Activated T-helper 1 cell treated with anti-CD3 and anti-CD28 coated beads, Interleukin-2, amount 50 U/mL, for 16 hours (primary cell): ENCODE measurements at places on chromosomes 12 and 14.

- no peak for DNase-seq
These were observed 226.9 kb upstream of the ARID2 start for GRCh38 chr12:45502481-45503128.

DNA sequence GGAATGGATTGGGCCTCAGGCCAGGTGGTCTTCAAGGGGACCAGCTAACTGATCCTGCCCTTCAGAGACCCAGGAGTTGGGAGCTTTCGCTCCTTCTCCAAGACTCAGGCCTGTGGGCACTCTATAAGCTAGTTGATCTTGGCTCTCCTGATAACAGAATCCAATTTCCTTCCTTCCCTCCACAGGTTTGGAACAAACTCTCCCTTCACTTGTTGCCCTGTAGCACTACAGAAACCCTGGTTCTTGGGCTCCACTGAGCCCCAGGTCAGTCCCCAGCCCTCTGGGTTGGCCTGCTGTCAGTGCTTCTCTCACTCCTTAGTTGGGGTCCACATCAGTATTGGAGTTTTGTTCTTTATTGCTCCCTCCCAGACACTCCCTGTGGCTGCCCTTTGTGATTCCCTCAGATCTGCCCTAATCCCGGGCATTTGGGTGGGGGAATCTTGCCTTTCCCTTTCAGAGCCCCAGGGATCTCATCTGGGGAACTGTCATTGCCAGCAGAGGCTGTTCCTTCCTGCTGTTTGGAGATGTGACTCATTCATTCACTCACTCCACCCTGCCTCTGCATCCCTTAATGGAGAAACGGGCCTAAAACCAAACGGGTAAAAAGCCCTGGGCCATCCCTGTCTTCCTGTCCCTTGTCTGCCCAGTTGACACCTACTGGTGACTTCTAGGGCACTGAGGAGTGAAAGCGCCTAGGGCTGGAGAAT is 4.4 kb upstream of the GPD1 start:
- no peak for DNase-seq

- no peak for DNase-seq
These were observed 23.2 kb upstream of the MEG3 start for GRCh38 chr14:100802766-100803165.

- DNase-seq, result no peak
These were observed 169.2 kb downstream of the PAWR start for GRCh38 chr12:79521576-79521975.

DNA sequence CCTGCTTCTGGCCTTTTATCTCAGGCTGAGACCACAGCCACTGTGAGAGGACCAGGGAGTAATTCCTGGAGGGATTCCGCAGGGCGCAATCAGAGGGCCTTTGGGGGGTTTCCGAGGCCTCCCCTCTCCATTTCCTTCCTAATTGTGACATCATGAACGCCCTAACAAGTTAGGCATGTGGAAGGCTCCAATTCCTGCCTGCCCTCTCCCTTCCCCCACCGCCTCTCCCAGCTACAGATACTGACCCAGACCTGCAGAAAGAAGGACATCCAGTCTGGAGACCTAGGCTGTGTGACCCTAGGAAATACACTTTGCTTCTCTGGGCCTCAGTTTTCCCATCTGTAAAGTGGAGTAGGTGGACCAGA is 637.9 kb downstream of the MED13L start:
- no peak for DNase-seq

GRCh38 chr14:28294834-28295440 is 471.6 kb upstream of the FOXG1 start:
- no peak for DNase-seq

DNA sequence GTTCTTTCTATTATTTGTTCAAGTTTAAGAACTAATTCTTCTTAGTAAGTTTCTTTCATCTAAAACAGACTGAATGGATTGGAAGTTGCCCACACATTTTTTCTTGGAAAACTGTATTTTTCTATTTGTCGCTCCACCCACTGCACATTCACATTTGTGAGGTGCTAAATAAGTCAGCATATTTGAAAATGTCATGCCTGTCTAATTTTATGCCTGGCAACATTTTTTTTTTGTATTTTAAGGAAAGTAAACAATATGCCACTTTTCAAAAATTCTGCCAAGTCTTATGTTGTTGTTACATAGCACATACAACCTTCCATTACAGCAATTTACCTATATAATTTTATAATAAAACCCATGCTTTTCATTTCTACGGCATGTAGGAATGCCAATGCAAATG is 112.7 kb upstream of the PTPRB start:
- no peak for DNase-seq

- DNase-seq, result no peak
These were observed 95.2 kb upstream of the FOXG1 start for GRCh38 chr14:28671425-28671824.

- DNase-seq, result no peak
These were observed 497.8 kb downstream of the NAV3 start for GRCh38 chr12:78328524-78328923.

DNA sequence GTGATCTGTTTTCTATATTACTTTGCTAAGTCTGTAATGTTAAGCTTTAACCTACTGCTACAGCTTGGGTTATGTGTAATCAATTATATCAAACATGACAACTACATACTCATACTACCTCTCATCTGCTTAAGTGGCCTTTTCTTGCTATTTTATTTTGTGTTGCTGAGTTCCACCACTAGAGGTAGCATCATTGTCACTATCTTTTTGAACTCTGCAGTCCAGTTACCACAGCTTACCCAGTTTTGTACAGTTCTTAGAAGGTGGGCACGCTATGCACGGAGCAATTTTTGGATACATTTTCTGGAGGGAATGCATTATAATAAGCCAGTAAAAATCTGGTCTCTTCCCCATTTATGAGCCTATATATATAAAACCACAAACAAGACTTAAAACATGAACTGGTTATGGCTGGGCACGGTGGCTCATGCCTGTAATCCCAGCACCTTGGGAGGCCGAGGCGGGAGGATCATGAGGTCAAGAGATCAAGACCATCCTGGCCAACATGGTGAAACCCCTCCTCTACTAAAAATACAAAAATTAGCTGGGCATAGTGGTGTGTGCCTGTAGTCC is 48.5 kb downstream of the SAV1 start:
- no peak for DNase-seq

DNA sequence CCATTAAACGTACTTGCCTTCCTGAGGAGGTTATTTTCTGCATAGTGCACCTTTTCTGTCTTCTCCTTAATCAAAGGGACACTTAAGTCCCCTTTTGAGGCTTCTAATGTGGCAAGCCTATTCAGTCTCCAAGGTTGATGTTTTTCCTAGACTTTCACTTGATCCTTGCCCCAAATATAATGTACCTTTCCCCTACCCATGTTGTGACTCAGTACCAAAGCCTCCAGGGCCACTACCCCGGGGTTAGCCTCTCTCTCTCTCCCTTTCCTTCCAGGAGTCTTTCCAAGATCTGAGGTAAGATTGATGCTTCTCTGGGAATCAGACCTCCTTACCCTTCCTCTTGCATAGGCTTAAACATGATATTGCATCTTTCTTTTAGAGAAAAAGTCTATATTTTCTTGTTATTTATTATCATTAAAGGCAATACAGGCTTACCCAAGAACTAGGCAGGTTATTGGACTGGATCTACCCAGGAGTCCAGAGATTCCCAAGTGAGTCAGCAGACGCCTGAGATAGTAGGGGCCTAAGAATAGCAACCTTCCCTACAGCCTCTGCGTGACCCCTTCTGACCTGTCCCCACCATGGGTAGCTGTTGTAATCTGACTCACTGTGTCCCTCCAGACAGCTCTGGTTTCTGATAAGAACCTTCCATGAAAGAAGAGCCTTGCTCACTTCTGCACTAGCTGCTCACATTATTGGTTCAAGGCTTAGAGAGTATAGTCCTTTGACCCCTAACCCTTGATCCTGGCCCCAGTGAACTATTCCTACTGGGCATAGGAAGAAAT is 172.9 kb downstream of the ZFP36L1 start:
- DNase-seq, result no peak

DNA sequence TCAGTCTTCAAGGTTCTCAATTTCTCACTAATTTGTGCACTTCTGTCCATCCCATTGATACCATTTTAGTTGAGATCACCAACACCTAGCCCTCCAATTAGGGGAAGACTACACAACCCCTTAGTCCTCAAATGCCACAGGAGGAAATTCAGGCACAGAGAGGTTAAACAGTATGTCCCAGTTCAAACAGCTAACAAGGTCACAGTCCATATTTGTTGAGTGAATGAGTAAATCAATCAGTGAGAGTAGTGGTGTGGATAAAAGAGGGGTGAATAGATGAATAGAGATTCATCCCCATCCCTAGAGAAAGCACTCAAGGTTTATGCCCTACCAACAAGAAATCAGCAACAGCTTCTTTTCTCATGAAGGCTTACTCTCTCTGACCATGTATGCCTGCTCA is 94.2 kb upstream of the RIC8B start:
- no peak for DNase-seq

- DNase-seq, result no peak
These were observed 3.2 kb downstream of the BIN2 start for GRCh38 chr12:51320695-51321320.

GRCh38 chr14:29832042-29832441 is 95.6 kb downstream of the PRKD1 start:
- DNase-seq, result no peak

GRCh38 chr12:13976880-13977279 is 4.5 kb downstream of the GRIN2B start:
- DNase-seq, result no peak

- DNase-seq, result no peak
These were observed 20.4 kb upstream of the TSPAN8 start for GRCh38 chr12:71178162-71178561.

- DNase-seq, result no peak
These were observed 1.8 kb upstream of the MEG3 start for GRCh38 chr14:100824091-100824551.

DNA sequence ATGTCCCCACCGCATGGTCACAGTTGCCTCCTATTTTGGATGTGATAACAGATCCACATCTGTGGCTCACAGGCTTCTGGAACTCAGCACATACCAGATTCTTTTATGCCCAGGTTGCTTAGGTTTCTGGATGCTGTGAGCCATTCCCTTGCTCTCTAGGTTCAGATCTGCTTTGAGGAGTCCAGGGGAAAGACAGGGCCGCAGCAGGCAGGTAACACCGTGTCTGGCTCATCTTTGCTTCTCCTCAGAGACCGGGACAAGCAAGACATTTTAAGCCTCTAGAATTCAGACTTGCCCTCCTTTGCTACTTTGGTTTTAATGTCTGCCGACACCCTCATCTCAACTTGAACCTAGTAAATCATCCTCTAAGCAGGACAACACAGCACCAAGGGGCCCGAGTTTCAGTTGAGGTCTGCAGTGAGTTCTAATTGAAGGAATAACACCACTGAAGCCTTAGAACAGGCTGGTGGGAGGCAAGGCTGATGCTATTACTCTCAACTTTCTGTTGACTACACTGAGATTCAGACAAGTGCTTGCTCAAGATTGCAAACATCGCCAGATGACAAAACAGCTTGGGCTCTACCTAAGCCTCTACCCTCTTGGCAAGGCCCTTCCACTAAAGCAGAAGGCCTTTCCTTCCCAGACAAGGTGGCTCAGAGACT is 55.3 kb downstream of the MDM2 start:
- DNase-seq, result no peak

- no peak for DNase-seq
These were observed 795 bp upstream of the PXN start for GRCh38 chr12:120266180-120266870.

DNA sequence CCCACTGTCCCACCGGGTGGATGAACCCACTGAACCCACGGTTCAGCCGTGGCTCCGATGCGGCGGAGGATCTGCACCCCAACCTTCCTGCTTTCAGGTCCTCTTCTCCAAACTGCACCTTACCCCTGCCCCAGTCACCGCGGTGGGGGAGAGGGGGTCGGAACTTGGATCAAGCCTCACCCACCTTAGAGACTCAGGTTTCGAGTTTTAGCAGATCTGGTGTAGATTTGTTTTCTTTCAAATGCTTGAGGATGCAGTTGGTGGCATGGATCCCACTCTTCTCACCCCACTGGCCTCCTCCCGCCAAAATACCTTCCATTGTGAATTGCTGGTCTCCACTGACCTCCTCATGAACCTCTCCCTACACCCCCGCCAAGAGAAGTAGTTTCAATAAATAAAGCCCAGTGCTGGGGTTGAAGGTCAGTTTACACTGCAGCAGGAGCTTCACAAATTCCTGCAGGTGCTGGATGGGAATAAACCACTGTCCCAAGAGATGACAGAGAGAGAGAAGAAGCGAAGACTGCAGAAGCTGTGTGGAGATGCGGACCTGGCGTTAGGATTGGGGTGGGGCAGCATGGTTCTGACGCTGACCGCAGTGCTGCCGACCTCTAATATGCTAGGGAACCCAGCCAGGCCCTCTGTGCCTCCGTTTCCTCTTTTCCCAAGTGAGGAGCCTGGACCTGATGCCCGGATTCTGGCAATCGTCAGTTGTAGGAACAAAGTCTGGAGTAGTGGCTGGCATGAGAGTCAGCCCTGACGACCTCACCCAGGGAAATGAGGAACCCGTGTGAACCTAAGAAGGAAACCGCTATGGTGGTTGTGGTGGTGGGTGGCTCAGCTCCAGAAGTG is 7.4 kb downstream of the TTC6 start:
- DNase-seq, result no peak

- no peak for DNase-seq
These were observed 283.7 kb downstream of the FBXL14 start for GRCh38 chr12:1310653-1311052.

GRCh38 chr12:75984577-75985182 is 46.9 kb downstream of the PHLDA1 start:
- no peak for DNase-seq

- no peak for DNase-seq
These were observed 112.0 kb upstream of the SLC38A2 start for GRCh38 chr12:46484396-46485061.

DNA sequence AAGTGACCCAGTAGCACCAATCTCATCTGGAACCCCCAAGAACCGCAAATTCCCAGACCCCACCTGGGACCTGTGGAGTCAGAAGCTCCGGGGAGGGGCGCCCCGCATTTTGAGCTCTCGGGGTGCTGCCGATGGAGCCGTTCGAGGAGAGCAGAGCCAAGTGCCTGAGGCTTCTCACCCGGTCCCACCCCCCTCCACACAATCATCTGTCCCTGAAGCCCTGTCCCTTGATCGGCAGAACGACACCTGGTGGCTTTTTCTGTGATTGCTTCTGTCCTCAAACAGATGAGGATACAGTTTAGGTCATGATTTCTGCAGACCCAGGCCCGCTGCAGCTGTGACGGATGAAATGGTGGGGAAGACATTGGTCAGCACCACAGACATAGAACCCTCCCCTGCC is 74.7 kb downstream of the NOC4L start:
- peak; percentile 17 for DNase-seq

- no peak for DNase-seq
These were observed 568 bp upstream of the SIVA1 start for GRCh38 chr14:104752423-104752734.

GRCh38 chr12:70267550-70267949 is 24.3 kb downstream of the CNOT2 start:
- DNase-seq, result no peak

- no peak for DNase-seq
These were observed 4.3 kb downstream of the GPR132 start for GRCh38 chr14:105060751-105061427.

- DNase-seq, result no peak
These were observed 5.6 kb upstream of the HMGA2 start for GRCh38 chr12:65818454-65819382.

- no peak for DNase-seq
These were observed 77.8 kb downstream of the MYF5 start for GRCh38 chr12:80794551-80794950.

- no peak for DNase-seq
These were observed 6.2 kb downstream of the TSPAN9 start for GRCh38 chr12:3083241-3083920.
